ENCODE measurements at places on chromosomes 1 and 21. TPM values are rescaled to one million over a fixed set of nuclear protein-coding genes. Genes with fewer than 3 reads are reported as not detected.

Gene COL9A2
- total RNA-seq = 0.34 TPM

Gene CLCN6
- total RNA-seq = 21.3 TPM

Gene FCRL6
- not detected for total RNA-seq

Gene DRAXIN
- under 0.01 TPM for total RNA-seq

Gene FAM177B
- not detected for total RNA-seq

Gene CFAP74
- total RNA-seq = not detected

Gene KCTD3
- total RNA-seq = 65.9 TPM

Gene HIVEP3
- 2.4 TPM for total RNA-seq

Gene LDLRAD2
- total RNA-seq = not detected

Gene CELA3A
- not detected for total RNA-seq

Gene GNPAT
- total RNA-seq = 43.3 TPM

Gene C4BPA
- not detected for total RNA-seq

Gene SEMA6C
- total RNA-seq = 0.62 TPM

Gene DCDC2B
- total RNA-seq = not detected

Data from melanocyte of skin (primary cell).